ENCODE measurements at places on chromosomes 13 and 19.

- DNase-seq: no peak
Measured at GRCh38 chr13:113591750-113592149, 7.2 kb downstream of the TFDP1 start.

DNA sequence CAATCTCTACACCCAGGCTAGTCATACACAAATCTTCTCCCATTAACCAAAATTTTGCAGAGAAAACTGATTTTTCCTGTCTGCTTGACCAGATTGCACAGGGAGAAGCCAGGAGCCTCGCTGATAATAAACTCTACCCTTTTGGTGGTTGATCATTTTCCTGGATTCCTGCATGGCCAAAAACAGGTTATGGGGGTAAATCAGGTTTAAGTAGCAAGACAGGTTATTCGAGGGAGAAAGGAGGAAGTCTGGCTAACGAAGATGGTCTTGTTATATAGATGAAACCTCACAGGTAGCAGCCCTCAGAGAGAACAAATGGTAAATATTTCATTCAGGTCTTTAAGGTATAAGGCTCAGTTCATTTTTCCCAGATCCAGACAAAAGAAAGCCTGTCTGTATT is 16.0 kb upstream of the CEACAM6 start:
- DNase-seq: no peak

DNA sequence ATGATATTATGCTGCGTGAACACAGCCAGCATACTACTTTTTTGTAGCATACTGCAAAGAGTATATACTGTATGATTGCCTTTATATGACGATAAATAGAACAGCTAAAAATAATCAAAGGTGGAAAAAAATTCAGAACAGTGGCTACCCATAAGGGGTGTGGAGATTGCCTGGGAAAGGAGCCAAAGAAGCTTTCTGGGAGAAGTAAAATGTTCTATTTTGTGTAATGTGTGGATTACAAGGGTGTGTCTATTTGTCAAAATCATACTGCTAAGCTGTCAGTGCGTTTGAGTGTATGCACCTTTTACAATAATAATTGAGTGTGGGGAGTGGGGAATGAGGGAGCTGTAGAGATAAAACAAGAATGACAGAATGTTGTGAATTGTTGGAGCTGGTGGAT is 45.2 kb upstream of the MTIF3 start:
- no peak for DNase-seq

GRCh38 chr13:89181041-89181440 is 1509.9 kb downstream of the SLITRK5 start:
- no peak for DNase-seq

DNA sequence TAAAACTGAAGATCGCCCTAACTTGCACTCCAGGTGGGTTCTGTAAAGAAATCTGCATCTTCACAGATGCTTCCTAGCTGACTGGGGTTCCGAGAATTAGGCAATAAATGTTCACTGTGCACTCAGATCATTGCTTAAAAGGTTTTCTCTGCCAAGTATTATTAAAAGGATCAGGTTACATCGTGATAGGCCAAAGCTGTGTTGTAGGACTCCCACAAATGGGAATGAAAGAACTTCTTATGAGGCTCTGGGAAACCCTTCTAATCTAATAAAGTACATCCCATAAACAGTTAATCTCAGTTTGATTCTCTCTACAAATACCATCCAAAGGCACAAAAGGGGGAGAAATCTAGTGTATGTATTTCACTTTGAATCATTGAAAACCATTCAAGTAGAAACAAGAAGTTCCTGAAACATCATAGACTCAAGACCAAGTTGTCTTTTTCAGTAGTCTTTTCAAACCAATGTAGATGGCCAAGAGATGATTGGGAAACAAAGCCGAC is 7.1 kb upstream of the POU4F1 start:
- no peak for DNase-seq

DNA sequence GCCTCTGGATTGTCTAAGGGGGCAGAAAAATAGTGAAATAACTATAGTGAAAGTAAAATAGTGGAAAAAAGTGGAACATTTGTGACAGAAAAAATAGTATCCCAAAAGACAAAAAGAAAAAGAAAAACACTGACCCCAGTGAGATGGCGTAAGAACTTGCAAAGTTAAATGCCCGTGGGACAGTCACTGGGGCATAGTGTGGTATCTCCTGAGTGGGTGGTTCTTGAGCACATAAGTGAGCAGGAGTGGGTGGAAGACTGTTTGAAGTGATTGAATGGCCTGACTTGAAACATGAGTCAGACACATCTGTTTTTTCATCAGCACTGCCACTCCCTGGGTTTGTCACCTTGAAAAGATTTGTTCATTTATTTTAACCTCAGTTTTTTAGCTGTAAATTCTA is 2.5 kb downstream of the ZNF430 start:
- peak; percentile 24 for DNase-seq

GRCh38 chr13:32453981-32454380 is 26.1 kb upstream of the N4BP2L1 start:
- no peak for DNase-seq

GRCh38 chr13:73842626-73843025 is 291.6 kb downstream of the KLF12 start:
- peak; percentile 30 for DNase-seq

DNA sequence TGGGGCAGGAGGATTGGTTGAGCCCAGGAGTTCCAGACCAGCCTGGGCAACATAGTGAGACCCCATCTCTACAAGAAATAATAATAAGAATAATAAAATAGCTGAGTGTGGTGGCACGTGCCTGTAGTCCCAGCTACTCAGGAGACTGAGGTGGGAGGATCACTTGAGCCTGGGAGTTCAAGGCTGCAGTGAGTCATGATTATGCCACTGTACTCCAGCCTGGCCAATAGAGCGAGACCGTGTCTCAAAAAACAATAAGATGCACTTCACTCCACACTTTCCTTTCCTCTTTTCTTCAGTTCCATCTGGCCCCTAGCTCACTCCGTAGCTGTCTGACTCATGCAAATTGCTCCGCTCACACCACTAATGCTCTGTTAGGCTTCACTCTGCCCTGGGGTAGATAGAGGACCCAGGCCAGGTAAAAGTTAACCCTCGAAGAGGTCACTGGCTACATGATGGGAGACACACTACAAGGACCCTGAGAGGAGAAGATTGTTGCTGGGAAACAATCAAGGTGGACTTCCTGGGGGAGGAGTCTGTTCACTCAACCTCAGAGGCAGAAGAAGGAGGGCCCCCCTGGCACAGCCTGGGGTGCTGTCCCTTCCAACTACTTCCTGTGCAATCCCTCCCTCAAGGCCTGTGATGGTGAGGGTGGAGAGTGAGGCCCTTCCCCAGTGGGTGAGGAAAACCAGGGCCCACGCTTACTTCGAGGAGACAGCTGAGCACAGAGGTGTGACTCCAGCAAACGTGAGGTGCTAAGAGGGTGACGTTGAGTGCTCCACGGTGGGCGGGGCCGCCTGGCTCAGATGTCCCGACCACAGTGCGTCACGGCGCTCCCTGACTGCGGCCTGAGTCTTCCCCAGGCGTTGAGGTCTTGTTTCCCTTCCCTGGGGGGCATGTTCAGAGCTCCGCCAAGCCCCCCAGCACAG is 8.8 kb upstream of the TNFSF9 start:
- peak; percentile 49 for DNase-seq

DNA sequence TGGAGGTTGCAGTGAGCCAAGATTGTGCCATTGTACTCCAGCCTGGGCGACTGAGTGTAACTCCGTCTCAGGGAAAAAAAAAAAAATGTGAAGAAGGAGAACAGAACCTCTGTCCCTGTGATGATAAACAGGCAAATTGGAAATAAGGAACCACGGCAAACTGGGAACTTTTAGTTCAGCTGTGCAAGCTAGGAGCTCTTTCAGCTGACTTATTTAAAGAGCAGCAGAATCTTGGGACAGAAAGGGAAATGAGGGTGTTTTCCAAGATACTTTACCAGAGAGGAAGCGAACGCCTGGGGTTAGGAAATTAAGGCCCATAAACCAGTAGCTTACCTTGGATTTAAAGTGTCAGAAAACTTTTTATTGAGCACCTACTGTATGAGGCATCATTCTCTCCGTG is 3.0 kb upstream of the UPF1 start:
- no peak for DNase-seq

GRCh38 chr13:112781881-112782361 is 92.1 kb downstream of the ATP11A start:
- no peak for DNase-seq

DNA sequence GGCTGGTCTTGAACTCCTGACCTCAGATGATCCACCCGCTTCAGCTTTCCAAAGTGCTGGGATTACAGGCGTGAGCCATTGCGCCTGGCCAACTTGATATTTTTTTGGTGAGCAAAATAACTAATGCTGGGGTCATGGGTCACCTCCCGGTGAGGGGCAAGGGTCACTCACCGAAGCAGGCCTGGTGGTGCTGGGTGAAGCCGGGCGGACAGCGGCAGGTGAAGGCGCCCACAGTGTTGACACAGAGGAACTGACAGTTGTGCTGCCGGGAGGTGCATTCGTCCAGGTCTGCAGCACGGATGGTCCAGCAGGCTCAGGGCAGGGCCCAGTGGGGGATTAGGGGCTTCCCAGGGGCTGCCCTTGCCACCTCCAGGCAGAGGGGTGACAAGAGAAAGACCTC is 28.3 kb downstream of the CCL25 start:
- no peak for DNase-seq

GRCh38 chr13:64540976-64541375 is 2689.2 kb downstream of the PCDH9 start:
- DNase-seq: no peak

DNA sequence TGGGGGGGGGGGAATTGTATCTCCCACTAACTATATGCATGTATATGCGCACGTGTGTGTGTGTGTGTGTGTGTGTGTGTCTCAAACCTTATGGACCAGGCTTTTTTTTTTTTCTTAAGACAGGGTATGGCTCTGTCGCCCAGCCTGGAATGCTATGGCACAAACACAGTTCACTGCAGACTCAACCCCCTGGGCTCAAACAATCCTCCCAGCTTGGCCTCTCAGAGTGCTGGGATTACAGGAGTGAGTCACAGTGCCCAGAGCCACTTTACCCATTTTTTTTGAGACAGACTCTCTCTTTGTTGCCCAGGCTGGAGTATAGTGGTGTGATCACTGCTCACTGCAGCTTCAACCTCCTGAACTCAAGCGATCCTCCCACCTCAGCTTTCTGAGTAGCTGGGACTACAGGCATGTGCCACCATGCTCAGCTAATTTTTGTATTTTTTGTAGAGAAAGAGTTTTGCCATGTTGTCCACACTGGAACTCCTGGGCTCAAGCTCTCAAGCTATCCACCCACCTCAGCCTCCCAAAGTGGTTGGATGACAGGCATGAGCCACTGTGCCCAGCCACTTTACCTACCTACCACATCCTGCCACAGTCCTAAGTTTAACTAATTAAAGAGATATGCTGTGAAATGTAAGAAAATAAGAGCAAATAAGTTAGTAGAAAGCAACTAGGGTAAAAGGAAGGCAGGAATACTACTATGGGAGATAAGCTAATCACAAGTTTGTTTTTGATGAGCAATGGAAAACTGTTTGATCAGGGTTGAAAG is 2.4 kb downstream of the ZMYM5 start:
- peak; percentile 66 for DNase-seq
